KBM-7 (cell line): ENCODE measurements at places on chromosomes 13 and 19.

DNA sequence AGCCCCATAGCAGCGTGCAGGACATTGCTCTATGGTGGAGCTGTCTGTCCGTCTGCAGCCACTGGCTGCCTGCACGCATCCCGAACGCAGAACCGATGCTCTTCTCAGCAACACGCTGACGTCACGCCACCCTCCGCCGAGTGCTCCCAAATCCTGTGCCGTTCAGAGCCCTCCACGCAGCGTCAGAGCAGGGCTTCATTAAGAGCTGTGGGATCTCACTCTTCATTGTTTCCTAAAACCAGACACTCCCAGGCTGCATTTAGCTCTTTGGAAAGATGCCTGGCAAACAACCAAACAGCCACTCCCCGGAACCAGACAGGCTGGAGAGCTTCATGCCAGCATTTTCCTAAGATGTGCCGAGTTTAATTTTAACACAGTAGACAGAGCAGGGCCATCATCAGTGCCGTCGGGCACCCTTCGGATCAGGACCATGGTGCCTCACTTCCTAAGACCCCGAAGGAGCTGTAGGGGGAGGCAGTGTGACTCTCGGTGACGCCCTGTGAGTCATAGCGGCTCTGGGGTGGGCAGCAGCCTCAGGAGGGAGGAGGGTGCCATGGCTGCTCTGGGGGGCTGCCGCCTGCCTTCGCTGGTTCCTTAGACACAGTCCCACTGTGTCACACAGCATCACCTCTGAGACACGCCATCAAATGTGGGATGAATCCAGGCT, 131.5 kb upstream of the MCF2L start:
- no peak for DNase-seq

DNA sequence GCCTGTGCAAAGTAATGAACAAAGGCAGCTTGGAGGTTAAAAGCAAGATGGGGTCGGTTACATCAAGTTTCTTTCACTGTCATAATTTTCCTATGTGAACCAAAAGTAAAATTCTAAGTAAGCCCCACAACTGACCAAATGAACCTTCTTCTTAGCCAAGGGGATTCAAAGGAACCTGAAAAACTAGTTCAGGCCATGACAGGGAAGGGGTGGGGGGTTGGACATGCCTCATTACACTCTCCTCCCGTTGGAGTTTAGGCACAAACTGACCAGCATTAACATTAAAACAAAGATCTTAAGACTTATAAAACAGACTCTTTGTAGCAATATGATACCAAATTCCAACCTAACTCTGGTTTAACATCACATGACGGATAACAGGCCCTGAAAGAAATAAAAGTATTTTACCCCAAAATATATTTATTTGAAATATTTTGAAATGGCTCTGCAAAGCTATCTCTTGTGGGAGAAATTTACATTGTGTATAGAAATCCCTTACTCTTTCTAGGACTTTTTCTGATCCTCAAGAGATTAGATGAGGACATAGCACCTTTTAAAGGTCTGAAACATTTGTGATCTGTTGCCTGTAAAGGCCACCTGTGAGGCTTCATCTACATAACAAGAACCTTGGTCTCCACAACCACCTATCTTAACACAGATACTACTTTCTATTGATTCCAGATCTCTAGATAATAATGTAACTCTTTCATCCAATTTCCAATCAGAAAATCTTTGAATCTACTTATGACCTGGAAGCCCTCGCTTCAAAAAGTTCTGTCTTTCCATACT, 1829.0 kb upstream of the MIR17HG start:
- no peak for DNase-seq

DNA sequence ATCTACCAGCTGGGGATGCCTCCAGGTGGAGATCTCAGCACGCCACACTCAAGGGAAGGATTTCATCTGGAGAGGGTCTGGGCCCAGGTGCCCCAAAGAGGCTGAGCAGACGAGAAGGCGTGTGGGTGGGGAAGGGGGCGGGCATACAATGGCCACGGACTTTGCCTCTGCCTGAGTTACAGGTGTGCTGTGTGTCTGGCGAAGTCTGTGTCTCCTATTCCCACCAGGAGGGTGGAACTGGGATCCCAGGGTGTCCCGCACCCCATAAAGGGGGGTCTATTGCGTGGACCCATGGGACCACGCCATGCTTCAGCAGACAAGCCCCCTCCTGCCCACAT, 3.6 kb downstream of the TLE2 start:
- DNase-seq = no peak

DNA sequence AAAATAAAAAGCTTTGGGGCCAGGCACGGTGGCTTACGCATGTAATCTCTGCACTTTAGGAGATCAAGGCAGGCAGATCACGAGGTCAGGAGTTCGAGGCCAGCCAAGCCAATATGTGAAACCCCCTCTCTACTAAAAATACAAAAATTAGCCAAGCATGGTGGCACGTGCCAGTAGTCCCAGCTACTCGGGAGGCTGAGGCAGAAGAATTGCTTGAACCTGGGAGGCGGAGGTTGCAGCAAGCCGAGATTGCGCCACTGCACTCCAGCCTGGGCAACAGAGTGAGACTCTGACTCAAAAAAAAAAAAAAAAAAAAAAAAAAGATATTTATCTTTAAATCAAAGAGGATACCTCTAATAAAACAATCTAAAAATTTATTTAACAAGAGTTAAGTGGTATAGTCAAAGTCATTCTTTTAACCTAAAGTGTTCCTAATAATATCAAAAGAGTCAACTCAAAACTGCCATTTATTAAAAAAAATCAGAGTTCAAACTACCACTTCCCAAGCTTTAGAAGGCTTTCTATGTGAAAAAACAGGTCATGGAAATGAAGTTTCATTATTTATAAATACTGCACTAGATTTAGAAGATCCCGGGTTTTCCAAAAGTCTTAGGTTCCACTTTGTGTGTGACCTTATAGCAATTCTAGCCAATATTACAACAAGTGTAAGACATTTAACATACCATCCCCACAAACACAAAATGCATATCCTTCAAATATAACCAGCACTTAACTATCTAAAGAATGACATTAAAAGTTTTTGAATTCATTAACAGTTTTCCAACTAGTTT, 4.4 kb downstream of the FOXO1 start:
- no peak for DNase-seq

GRCh38 chr19:29714953-29715700, at the start of gene C19orf12:
Gene C19orf12 (minus strand): TSS chr19:29715261. CDS start chr19:29708413, 6,848 bp downstream.
- DNase-seq = peak; percentile 55

- no peak for DNase-seq
These were observed 11.3 kb upstream of the ZNF554 start for GRCh38 chr19:2808129-2808941.

GRCh38 chr13:98710521-98710920, 42.0 kb downstream of the SLC15A1 start:
- DNase-seq = no peak

- no peak for DNase-seq
These were observed 23.5 kb upstream of the CCL25 start for GRCh38 chr19:8028951-8029491.

GRCh38 chr13:54733639-54734038, 1705.0 kb downstream of the OLFM4 start:
- DNase-seq = no peak

- no peak for DNase-seq
These were observed 11.3 kb downstream of the STX10 start for GRCh38 chr19:13138916-13139198.

GRCh38 chr19:33546656-33547055, 25.1 kb upstream of the PEPD start:
- DNase-seq = no peak

DNA sequence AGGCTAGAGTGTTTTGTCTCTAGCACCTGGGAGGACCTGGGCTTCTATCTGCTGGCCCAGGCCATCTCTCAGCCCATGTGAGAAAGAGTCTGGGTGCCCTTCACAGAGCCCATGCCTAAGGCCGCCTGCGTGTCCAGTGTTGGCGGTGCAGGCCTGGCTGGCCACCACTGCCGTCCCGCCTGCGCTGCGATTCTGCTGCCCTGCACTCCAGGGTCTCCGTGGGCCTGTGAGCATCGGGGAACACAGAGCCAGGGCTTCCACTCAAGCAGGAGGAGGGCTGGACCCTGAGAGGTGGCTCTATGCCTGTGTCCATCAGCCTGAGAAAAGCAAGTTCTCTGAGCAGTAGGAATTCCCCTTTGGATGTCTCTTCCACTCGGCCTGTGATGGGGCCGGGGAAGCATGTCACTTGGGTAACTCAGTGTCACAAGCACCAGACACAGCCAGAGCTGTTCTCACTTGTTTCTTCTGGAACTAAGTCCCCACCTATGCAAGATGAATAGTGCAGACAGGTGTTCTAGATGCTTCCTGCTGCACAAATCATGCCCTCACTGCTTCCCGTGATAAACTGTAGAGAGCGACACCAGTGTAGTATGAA, 93.9 kb downstream of the RAB20 start:
- DNase-seq = no peak

GRCh38 chr13:28744656-28745055, 25.9 kb upstream of the SLC46A3 start:
- DNase-seq = peak; percentile 72

DNA sequence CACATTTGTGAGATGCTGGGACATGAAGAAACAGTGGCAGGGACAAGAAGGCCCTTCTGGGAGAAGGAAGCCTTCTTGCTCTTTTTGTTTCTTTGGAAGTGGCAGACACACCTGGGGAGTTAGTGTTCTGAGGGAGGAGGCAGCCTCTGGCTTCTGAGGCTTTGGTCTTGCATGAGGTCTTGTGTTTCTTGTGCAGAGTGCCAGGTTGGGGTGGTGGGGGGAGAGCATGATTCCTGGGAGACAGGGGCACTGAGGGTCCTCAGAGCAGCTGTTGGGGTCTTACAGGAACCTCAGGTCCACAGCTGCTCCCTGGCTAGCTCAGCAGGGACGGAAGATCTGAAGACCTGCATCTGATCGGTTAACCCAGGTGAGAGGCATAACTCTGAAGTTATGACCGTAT, 167.5 kb upstream of the ZNF536 start:
- no peak for DNase-seq

GRCh38 chr13:31905961-31906360, 125.6 kb upstream of the FRY start:
- no peak for DNase-seq

GRCh38 chr13:94419304-94419924, 60.1 kb downstream of the DCT start:
- DNase-seq = peak; percentile 12

DNA sequence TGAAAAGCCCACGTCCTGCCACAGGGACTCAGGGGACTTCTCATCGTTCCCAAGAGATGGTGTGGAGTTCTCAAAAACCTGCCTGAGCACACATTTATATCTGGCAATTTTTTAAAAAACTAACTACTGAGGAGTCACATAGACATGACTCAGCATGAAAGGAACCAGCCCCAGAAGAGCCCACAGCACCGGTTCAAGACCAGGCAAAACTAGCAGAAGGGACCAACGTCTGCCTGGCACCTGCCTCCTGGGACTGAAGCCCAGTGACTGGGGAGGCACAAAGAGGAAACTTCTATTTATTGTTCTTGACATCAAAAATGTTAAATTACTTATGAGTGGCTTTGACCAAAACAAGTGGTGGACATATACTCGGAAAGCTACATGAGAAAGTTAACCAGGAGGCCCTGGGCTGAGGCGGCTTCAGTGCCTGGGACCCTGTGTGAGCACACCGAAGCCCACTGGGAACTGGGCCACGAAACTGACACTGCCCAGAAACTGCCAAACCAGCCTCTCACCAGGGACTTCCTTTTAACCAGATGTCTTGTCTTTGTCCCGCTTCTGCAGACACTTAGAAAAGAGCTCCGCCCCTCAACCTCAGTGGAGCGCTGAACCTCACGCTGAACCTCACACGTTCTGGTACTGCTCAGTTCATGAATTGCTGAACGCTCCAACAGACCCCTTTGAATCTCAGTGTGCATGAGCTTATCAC, 25.7 kb downstream of the C13orf46 start:
- peak; percentile 28 for DNase-seq

DNA sequence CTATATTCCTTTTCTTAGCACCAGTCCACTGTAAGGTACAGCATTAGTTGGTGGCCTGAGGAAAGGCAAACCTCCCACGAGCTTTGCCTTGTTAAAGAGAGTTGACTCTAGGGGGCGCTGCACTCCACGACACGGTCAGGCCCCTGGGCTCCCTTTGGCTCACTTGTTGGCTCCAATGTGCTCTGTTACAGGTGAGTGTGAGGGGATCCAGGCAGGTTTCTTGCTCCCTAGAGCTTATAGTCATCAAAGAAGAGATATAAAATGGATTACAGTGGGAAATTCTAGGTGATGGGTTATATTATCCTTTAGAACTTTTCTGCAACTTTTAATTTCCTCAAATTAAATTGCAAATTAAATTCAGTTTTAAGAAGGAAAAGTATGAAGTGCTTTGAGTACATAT, 3.7 kb downstream of the WDR87 start:
- DNase-seq = peak; percentile 81

- peak; percentile 60 for DNase-seq
These were observed 236.8 kb downstream of the LMO7 start for GRCh38 chr13:75872980-75873379.

- no peak for DNase-seq
These were observed 38.3 kb downstream of the GPR12 start for GRCh38 chr13:26722321-26722720.

DNA sequence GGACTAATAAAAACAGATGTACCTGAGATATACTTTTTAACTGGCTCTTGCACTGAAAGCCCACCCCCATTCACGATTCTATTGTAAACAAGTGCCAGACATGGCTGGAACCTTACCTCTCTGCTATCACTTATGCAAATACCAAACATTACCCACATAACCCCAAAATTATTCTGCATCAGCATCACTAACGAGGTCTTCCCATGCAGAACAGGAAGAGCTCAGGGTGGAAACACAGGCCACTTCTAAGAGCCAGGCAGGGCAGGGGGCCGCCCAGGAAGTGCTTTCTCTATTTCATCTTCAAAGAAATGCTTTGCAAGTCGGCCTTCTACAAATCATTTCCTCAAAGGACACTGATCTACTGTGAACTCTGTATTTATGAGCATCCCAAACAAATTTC, 7.3 kb downstream of the IRS2 start:
- no peak for DNase-seq

DNA sequence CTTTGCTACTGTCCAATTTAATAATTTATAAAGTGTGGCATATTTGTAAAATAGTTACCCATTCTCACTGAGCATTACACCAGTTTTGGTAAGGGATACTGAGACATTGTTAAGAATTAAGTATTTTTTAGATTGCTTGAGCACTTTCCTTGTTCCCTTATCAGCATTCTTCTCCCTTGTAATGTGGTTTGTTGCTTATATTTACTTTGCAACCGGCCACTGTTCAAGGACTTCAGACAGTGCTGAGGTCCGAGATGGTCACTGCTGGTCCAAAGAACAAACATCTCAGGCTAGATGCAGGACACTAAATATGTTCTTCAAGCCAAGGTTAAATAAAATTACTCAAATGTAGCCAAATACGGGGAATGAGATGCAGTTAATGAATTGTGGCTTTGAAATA, 161.4 kb downstream of the TM9SF2 start:
- DNase-seq = no peak

DNA sequence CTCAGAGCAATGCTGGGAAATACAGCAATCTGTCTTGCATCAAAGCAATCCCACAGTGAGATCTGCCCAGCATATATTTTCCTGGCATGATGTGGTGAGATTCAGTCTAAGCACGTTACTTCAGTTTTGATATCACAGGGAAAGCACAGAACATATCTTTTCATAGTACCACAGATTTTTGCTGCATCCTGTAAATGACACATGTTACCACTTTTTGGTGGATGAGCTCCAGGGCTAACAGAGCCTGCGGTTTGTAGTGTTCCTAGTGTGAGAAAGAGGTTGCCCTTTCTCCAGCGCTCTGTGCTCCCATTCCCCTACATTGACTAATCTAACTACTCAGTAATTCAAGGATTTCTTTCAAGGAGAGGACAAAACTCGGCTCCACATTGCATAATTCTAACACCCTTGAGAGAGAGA, 409.0 kb downstream of the GPC6 start:
- DNase-seq = no peak
